ENCODE measurements at places on chromosomes 4 and X. TPM values are rescaled to one million over a fixed set of nuclear protein-coding genes. Genes with fewer than 3 reads are reported as not detected.

DNA sequence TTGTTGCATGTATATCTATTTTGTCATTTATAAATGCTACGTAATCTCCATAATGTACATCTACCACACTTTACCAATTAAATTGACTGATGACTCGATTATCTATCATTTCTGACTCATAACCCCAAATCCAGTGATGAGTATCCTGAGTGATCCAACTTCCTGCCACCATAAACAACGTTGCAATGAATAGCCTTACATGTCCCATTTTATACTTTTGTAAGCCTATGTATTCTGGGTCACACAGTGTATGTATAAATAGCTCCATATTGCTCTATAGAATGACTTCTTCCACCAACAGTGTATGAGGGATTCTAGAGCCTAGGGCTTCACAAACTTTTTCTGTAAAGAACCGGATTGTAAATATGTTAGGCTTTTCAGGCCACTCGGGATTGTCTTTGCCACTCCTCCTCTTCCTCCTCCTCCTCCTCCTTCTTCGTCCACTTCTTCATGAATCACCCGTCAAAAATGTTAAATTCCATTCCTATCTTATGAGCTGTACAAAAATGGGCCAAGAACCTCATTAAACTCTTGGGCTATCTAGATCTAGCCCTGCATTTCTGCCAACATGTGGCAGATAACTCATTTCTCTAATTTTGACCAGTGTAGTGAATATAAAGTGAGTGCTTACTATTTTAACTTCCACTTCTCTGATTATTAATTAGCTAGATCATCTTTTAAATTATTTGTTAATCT lies 672.2 kb upstream of the AMOT start:
- DNase-seq = no peak

GRCh38 chrX:44392767-44393166 lies 49.3 kb upstream of the EFHC2 start:
- no peak for DNase-seq

Gene PLP1
- not detected for total RNA-seq

Gene DKK2
- not detected for total RNA-seq

GRCh38 chr4:139986106-139986505 lies 167.9 kb downstream of the MAML3 start:
- no peak for DNase-seq

- no peak for DNase-seq
These were observed 261.7 kb upstream of the FAM241A start for GRCh38 chr4:111883557-111883999.

- DNase-seq = no peak
These were observed 38.3 kb downstream of the MECP2 start for GRCh38 chrX:154059231-154059630.

Gene GAGE12J
- not detected for total RNA-seq

Gene GUCY1A1
- total RNA-seq = not detected

- DNase-seq = no peak
These were observed 147.2 kb downstream of the AFF2 start for GRCh38 chrX:148647651-148648050.

Gene PRRG1
- not detected for total RNA-seq

- no peak for DNase-seq
These were observed 95.3 kb downstream of the TAB3 start for GRCh38 chrX:30793767-30794103.

GRCh38 chrX:40975951-40976350 lies 109.3 kb upstream of the USP9X start:
- no peak for DNase-seq

GRCh38 chr4:73603854-73604584 lies 16.2 kb downstream of the RASSF6 start:
- DNase-seq = no peak

- DNase-seq = no peak
These were observed 17.5 kb upstream of the C4orf36 start for GRCh38 chr4:86909546-86910295.

- DNase-seq = no peak
These were observed 44.0 kb upstream of the SCD5 start for GRCh38 chr4:82842593-82842992.

GRCh38 chr4:95267081-95267480 lies 281.7 kb downstream of the UNC5C start:
- DNase-seq = no peak

Gene SLC6A8
- total RNA-seq = 0.71 TPM

GRCh38 chr4:103098341-103098740 lies 1.3 kb downstream of the BDH2 start:
- no peak for DNase-seq

DNA sequence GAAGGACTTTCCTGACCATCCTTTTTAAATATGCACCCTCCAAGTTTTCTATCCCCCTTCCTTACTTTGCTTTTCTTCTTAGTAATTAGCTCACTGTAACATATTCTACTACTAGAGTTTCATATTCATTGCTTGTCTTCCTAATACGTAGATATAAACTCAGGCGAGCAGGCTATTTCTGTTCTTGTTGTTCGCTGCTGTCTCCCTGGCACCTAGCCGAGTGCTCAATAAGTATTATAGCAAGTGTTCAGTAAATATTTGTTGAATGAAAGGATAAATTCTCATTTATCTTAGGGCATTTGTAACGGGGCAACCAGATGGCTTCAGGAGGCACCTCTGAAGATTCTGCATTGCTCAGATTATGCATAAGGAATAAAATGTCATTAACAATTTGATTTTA lies 6.8 kb upstream of the RHOH start:
- DNase-seq = no peak

Gene FOXR2
- total RNA-seq = not detected

Gene ENPP6
- not detected for total RNA-seq

DNA sequence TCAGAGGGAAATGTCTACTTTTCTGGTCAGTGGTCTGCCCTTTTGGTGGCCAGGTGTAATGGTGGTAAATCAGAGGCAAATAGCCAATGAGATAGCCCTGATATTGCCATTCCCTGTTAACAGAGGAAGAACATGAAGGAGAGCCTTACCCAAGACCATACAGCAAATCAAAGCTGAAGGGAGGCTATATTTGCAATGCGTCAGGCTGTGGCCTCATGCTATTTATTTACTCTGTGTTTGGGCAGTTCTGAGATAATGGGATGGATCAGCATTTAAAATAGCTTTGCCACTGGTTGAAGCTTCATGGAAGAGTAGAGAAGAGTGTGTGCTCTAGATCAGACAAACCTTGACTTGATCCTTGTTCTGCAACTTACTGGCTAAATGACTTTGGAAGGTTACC lies 73.3 kb upstream of the MAML3 start:
- no peak for DNase-seq

- DNase-seq = no peak
These were observed 40.3 kb downstream of the AMMECR1 start for GRCh38 chrX:110277609-110278008.

- no peak for DNase-seq
These were observed 395.9 kb upstream of the INTU start for GRCh38 chr4:127236889-127237288.

DNA sequence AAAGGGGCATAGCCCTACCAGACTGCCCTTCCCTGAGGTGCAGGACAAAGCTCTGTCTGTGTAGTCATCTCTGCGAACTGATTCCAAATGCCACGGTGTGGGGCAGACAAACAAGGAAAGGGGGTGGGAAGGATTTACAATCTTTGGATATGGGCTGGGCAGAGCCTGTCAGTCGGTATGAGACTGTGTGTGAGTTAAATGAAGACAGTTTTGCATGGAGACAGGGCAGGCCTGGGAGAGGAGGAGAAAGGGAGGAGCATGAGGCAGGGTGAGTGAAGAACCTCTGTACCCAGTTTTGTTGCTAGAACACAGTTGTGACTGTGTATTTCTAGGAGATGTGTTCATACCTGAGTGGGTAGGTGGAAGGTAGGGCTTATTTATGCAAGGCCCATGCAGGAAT lies 59.4 kb upstream of the MSN start:
- DNase-seq = no peak

- peak; percentile 63 for DNase-seq
These were observed 82.6 kb downstream of the GK start for GRCh38 chrX:30735839-30736238.

Gene ASB12
- total RNA-seq = not detected

- no peak for DNase-seq
These were observed 216.6 kb downstream of the PDGFC start for GRCh38 chr4:156754832-156755570.

GRCh38 chr4:148800336-148800885 lies 358.2 kb upstream of the NR3C2 start:
- DNase-seq = no peak

Gene SLC26A1
- not detected for total RNA-seq

Gene TMEM175
- total RNA-seq = 51.3 TPM

Gene SCRG1
- not detected for total RNA-seq

- DNase-seq = peak; percentile 66
These were observed at the start of gene LONRF3 for GRCh38 chrX:118974088-118974907. Gene LONRF3 (plus strand): TSS chrX:118974618. CDS start chrX:118974781, 163 bp downstream.

DNA sequence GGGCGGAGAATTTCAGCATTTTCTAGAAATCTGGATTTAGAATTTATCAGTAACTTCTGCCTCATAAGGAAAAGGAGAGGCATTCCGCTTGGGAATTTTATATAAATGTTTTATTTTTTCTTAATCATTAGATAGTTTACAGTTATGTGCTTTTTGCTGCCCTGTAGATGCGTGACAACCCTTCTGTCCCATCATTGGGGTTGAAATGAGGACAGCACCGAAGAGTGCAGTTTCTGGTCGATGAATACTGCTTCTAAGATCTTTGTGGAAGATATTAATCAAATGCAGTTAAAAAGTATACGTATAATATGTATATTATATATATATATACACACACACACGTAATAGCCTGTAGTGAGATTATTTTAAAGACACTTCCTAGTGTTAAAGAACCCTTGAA lies 1.5 kb downstream of the RBPJ start:
- no peak for DNase-seq

DNA sequence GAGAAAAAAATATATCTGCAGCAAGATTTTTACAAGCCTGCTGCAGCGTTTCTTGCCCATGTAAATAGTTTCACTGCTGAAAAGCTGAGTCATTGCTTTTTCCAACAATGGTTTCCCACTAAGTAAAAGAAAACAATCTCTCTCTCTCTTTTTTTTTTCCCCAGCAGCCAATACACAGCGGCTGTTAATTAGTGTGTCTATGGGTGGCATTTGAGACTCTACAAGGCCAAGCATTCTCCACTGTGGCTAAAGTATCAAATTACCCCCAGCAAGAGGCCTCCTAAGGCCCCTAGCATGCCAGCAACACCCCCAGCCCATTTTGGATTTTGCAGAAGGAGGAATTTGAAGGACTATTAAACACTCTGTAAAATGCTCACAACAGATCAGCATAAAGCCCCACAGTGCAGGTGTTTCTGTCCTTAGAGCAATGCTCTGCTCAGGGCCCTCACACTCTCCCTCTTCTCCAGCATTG lies 837.4 kb downstream of the TRIML1 start:
- no peak for DNase-seq

- no peak for DNase-seq
These were observed 57.2 kb downstream of the ABLIM2 start for GRCh38 chr4:8101213-8102075.

Gene NEIL3
- 0.25 TPM for total RNA-seq

Gene UGT2B15
- total RNA-seq = not detected

- no peak for DNase-seq
These were observed 20.7 kb downstream of the TMA16 start for GRCh38 chr4:163515198-163515597.

- peak; percentile 24 for DNase-seq
These were observed 657 bp downstream of the TCEAL8 start for GRCh38 chrX:103254171-103254824.

GRCh38 chrX:71487814-71488213 lies 45.1 kb upstream of the OGT start:
- DNase-seq = no peak

- DNase-seq = no peak
These were observed 8.9 kb downstream of the HSD17B11 start for GRCh38 chr4:87382116-87382515.

- no peak for DNase-seq
These were observed 366.0 kb upstream of the FGF13 start for GRCh38 chrX:139077281-139078250.

DNA sequence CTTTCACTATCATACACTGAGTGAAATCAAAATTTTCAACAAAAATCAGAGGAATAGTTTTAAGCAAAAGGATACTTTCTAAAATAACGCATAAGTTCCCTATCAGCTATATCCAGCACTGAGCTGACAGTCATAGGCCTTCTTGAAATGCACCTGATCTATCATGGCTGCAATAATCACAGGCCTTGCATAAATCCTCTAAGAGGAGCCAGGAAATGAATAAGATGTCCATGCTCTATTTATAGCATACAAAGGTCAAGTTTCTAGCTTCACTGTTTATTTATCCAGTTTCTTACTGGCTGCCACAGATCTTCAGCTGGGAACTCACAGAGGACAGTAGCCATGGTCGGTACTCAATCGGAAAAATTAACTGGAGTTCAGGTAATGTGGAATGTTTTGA lies 235.9 kb upstream of the DMD start:
- no peak for DNase-seq

DNA sequence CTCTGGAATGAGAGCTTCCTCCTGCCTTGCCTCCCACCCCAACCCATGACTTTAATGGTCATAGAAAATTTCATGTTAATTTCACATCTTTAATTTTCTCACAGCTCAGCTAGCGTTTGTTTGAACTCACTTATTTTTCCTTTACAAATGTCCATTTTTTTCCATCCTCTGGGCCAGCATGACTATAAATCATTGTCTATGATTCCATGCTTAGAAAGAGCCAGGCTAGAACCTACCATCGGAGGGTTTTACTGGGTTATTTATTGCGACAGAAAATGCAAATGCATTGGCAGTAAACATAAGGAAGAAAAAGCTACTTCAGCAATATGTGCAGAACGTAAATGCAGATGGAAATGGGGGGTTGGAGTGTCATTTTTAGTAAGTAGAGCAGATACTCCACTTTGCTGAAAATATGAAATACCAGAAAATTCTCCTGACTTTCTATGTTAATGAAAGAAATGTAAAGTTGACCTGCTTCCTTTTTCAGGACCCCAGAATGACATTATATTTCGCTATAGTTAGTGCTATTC lies 37.1 kb downstream of the LGI2 start:
- no peak for DNase-seq

DNA sequence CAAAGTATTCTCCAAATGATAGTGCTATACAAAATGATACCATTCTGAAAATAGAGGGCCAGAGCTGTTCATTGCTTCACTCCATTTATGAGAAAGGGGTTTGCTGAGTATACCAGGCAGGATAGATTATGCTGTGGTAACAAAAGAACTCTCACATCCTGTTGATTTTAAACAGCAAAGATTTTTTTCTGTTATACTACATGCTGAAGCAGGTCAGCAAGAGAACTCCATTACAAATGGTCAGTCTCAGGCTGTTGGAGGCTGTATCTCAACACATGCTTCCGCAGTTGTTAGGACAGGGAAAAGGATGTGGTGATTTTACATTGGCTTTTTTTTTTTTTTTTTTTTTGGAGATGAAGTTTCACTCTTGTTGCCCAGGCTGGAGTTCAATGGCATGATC lies 13.7 kb upstream of the KLHL5 start:
- no peak for DNase-seq

- DNase-seq = no peak
These were observed 1393.3 kb downstream of the ARAP2 start for GRCh38 chr4:34850968-34851367.

Gene IQCM
- not detected for total RNA-seq

GRCh38 chr4:96524311-96524875 lies 684.5 kb downstream of the PDHA2 start:
- DNase-seq = no peak
